ENCODE measurements at places on chromosomes 1 and 21. TPM values are rescaled to one million over a fixed set of nuclear protein-coding genes. Genes with fewer than 3 reads are reported as not detected.

Gene LAMB3
- total RNA-seq: 63.7 TPM

DNA sequence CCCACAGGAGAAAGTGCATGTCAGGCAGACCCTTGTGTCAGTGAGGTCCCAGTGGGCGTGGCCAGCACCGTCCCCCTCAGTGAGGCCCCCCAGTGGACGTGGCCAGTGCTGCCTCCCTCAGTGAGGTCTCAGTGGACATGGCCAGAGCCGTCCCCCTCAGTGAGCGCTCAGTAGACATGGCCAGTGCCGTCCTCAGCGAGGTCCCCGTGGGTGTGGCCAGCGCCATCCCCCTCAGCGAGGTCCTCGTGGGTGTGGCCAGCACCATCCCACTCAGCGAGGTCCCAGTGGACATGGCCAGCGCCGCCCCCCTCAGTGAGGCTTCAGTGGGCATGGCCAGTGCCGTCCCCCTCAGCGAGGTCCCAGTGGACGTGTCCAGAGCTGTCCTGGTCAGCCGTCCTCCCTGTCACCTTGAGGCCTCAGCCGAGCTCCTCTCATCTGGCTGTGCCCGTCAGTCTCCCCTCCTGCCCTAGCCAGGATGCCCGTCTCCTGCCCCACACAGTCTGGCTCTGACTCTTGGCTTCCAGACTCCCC lies 35.5 kb downstream of the PDE9A start:
- no peak for DNase-seq

Gene FCRL3
- total RNA-seq: not detected

DNA sequence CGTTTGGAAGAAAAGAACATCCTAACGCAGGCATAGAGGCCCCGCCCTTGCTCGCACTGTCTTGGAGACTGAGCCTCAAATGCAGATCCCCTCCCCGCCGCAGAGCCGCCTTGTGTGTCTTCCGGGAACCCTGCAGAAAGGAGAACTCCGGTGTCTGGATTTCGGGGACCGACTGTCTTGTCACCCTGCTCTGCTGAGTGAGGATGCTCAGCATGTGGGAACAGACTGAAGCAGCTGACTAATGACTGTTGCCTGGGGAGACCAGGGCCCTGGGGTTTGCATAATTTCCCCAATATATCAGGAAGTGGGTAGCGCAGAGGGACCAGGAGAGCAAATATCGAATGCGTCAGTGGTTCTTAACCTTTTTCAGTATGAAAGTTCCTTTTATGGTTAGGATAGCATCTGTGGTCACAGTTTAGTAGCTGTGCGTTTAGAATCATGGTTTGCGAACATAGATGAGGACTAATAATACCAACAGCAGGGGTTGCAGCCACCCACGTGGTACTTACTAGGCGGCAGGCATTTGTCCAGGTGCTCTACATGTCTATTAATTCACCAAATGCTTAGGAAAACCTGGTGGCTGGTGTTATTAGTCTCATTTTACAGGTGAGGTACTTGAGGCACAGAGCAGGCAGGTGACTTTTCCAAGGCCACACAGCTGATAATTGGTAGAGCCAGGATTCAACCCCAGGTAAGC lies 14.3 kb downstream of the GPR137B start:
- DNase-seq: no peak

DNA sequence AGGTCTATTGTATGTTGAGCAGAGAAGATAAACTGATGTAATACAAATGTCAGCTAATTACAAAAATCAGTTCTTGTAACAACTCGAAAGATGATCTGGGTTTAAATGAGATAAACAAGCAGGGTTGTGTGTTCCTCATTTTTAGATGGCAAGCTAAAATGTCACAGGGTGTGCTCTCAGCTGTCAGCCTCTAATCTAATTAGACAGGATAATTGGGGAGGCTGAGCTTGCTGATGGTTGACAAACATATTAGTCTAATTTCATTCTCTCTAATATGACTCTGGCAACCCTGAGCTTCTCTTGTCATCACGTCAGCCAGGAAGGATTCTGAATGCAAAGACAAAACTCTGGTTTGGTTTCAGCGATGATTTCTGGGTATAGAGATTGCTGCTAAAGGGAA lies 335.3 kb upstream of the KAZN start:
- no peak for DNase-seq
